HEK293T (cell line): ENCODE measurements at places on chromosomes 7 and 10.

- DNase-seq: peak; percentile 60
Measured at GRCh38 chr7:134016223-134016941, 110.8 kb upstream of the LRGUK start.

DNA sequence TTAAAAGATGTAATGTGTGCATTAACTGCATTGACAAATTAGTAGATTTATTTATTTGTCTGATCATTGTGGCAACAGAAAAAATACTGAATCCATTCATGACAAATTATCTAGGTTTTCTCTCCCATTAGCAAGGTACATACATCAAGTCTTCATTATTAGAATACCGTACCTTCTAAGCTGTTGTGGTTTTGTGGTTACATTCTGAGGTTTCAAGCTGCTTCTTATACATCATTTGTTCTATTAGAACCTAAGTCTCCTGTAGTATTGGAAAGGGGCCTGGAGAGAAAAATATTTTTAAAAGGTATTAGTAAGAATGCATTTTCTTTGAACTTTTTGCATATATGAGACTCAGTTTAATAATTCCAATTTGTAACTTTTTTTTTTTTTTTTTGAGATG is 26.3 kb upstream of the CACNB2 start:
- no peak for DNase-seq

- DNase-seq: no peak
Measured at GRCh38 chr10:121048749-121049148, 197.6 kb downstream of the WDR11 start.

DNA sequence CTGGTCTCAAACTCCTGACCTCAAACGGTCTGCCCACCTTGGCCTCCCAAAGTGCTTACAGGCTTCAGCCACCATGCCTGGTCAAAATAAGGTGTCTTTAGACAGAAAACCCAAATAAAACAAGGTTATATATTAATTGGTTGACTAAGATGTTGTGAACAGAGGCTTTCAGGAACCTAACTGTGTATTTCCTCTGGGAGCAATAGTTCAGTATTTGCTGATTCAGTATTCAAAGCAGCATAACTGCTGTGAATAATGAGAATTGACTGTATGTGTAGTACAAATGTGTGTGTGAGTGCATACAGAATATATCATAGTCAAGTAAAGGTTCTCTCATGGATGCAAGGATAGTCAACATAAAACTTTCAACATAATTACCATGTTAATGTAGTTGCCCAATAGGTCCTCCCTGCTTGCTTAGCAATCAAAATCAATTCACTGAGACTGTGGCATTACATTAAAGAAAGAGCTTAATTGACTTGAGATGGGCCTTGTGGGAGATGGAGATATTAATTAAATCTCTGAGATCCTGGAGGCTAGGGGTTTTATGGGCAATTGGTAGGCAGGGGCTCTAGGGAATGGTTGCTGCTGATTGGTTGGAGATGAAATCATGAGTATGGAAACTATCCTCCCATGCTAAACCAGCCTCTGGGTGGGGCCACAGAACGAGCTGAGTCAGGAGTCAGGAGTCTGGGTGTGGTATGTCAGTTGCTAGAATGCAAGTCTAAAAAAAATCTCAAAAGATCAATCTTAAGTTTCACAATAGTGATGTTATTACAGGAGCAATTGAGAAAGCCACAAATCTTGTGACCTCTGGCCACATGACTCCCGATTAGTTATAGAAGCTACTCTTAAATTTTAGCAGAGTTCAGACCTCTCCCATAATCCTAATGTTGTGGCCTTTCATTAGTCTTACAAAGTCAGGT is 162.7 kb downstream of the AKR1D1 start:
- DNase-seq: no peak

DNA sequence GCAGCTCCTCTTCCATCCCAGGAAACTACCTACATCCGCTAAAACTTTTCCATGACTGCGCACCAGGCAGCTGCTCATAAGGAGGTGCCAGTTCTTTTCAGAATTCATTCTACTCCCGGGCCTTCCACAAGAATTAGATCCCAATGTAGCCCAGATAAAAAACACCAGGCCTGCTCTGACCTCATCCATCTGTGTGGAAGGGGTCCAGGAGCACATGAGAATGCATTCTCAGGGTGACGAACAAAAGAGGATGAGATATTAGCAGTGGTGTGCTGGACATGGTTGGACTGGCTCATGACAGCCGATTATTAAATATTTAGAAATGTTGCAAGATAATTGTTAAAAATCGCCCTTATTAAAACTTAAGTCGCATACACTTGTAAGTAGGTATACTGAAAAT is 43.2 kb upstream of the STEAP1B start:
- DNase-seq: no peak

- DNase-seq: no peak
Measured at GRCh38 chr7:158329014-158329610, 258.5 kb downstream of the PTPRN2 start.

- no peak for DNase-seq
Measured at GRCh38 chr7:50203521-50203920, 101.0 kb upstream of the IKZF1 start.

- no peak for DNase-seq
Measured at GRCh38 chr7:99525713-99526440, 21.4 kb downstream of the ZKSCAN5 start.

DNA sequence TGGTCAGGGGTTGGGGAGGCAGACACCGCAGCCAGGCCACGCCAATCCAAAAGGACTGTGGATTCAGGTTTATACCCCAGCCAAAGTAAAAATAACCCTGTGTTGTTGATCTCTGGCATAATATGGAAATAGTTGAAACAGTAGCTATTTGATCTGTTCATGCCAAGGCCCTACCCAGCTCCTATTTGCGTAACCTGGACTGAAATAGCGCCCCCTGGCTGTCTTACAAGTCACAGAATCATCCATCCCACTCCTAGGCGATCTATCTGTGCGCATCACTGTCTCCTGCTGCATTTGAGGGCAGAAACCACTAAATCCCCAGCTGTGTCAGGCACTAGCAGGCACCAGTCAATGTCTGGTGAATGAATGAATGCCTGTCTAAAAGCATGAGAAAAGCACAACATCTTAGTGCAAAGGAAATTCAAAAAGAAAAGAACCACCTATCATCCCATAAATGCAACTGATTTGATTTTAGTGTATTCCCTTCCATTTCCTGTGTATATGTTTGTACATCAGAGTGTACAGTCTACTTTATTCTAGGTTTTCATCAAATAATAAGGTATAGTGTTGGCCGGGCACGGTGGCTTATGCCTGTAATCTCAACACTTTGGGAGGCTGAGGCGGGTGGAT is 160.0 kb downstream of the SLIT1 start:
- peak; percentile 78 for DNase-seq

GRCh38 chr10:124043310-124044142 is 49.9 kb downstream of the CHST15 start:
- no peak for DNase-seq

- peak; percentile 40 for DNase-seq
Measured at GRCh38 chr10:116490028-116490662, 55.6 kb upstream of the PNLIP start.

- peak; percentile 22 for DNase-seq
Measured at GRCh38 chr7:117871778-117872538, 1.3 kb downstream of the CTTNBP2 start.

DNA sequence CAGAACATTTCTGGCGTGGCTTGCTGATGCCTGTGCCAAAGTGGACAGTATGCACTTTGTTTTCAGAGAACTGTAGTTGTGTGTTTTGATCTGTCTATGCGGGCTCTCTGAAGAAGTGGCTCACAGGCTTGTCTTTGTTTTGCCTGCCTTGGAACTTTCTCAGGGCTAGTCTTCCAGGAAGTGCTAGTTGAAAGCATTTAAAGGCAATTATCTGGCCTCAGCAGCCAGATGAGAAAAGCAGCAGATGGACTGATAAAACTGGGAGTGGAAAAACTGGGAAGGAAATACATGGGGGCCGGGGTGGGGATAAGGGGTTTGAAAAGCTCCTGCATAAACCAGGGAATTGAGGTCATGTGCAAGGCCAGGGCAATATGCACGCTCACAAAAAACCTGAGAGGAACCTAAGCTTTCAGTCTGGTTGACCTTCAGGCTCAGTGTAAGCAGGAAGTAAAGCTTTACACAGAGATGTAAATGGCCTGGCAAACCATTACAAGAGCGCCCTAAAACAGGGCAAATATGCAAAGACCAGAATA is 94.5 kb downstream of the ZNF33B start:
- no peak for DNase-seq

GRCh38 chr7:94252971-94253370 is 141.7 kb upstream of the COL1A2 start:
- DNase-seq: no peak

DNA sequence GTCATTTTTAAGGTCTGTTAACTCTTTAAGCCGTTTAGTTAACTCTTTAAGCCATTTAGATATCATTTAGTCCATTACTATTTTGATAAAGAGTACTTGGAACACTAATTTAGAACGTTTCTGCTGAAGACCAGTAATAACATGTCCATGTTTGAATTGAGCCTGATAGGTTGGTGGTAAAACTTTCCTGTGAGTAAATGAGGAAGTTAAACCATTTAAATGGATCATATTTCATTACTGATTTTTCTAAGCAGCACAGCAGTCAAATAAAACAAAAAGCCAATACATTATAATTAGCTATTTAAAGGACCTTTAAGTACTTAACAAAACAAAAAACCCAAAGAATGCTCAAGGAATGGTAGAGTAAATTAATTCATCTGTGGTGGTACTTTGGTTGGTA is 29.4 kb downstream of the PHTF2 start:
- DNase-seq: no peak

DNA sequence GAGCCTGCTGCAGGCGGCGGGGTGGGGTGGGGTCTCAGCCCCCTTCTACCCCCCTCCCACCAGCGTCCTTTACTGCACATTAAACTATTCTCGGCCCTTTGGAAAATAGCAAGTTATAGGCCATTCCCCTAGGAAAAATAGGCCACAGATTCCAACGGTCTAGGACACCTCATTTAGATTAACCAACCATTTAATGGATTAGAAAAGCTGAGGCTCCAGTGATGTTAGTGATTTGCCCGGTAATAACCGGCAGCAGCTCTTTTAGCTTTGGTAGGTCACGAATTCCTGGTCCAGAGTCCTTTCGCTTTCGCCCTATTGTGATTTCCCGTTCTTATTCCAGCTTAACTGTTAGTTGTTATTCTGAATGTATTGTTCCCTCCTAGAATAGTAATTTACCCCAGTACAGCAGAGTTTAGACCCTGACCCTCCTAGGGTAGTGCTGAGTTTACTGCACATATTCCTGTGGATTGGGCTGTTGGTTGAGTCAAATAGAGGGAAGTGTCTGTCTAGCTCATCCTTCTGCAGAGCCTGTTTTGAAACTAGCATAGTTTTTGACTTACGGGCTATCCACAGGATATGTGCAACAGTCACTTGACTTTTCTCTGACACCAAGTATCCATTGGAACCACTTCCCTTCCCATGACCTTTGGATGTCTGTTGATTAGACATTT is 754 bp downstream of the GSTO1 start:
- no peak for DNase-seq

- DNase-seq: no peak
Measured at GRCh38 chr10:97894092-97894491, 44.4 kb downstream of the GOLGA7B start.

- DNase-seq: no peak
Measured at GRCh38 chr7:105808209-105808608, 68.2 kb downstream of the ATXN7L1 start.

DNA sequence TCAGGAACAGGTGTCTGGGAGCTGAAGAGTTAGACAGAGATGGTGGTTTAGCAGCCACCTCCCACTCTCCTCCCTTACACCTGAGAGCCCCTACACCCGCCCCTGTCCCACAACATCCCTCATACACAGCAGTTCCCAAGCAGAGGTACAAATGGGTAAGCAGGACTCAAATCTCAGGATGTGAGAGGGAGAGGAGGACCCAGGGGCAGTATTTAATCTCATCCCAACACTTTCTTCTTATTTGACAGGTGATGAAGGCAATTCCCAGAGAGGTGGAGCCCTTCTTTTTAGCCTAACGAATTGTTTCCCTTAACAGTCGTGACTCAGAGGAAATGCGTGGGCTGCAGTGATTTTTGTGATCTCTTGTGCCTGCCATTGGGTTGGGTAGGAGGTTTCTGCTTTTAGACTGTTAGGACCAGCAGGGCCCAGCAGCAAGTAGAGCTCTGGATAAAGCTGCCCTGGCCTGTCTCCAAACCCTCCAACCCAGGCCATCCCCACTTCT is 191.3 kb downstream of the HECW1 start:
- no peak for DNase-seq

GRCh38 chr7:78400038-78400437 is 601.5 kb downstream of the PHTF2 start:
- no peak for DNase-seq

DNA sequence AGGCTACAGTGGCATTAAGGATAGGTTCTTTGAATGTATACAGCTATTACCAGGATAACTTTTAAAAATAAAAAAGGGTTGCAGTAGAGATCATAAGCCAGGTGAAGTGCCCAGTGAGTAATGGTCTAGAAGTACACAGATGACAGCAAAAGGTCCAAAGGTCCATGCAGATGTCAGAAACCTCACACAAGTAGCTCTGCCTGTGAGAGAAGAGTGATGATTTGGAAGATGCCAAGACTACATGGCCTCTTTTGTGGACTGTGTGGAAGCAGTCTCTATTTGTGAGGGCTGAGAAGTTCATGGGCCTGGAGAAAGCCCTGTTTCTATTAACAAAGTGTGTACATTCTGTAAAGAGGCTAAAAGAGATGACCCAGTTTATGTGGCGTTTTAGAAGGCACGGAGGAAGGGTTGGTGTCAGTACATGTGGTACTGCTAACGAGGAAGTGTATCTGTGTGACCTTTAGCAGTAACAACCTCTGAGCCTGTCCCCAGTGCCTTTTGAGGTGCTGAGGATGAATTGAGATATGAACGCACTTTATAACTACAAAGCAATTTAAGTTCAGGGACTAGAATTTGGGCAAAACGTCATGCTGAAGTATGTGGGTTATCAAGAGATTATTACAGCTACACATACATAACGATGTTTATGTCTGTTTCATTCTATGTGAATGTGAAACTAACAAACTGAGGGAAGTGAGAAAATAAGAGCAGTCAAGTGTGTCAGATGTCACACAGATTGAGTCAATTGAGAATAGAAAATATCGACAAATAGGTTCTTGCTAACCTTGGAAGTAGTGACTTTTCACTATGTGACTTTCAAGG is 7.6 kb downstream of the CYCS start:
- DNase-seq: no peak

- no peak for DNase-seq
Measured at GRCh38 chr10:3532644-3533043, 252.4 kb downstream of the KLF6 start.

GRCh38 chr10:23056186-23056579 is 39.2 kb upstream of the MSRB2 start:
- no peak for DNase-seq

- no peak for DNase-seq
Measured at GRCh38 chr10:132909491-132910071, 32.8 kb downstream of the CFAP46 start.

- DNase-seq: no peak
Measured at GRCh38 chr10:112789248-112789647, 160.8 kb upstream of the TCF7L2 start.

GRCh38 chr10:79298403-79299244 is 48.6 kb upstream of the PPIF start:
- peak; percentile 19 for DNase-seq

- no peak for DNase-seq
Measured at GRCh38 chr10:112851588-112852211, 98.3 kb upstream of the TCF7L2 start.

- DNase-seq: no peak
Measured at GRCh38 chr10:71243756-71244395, 31.5 kb downstream of the UNC5B start.
